Epithelial cell of esophagus (primary cell): ENCODE measurements at places on chromosomes 16 and 17.

- no peak for DNase-seq
These were observed 8.7 kb downstream of the CORO7 start for GRCh38 chr16:4407543-4408322.

DNA sequence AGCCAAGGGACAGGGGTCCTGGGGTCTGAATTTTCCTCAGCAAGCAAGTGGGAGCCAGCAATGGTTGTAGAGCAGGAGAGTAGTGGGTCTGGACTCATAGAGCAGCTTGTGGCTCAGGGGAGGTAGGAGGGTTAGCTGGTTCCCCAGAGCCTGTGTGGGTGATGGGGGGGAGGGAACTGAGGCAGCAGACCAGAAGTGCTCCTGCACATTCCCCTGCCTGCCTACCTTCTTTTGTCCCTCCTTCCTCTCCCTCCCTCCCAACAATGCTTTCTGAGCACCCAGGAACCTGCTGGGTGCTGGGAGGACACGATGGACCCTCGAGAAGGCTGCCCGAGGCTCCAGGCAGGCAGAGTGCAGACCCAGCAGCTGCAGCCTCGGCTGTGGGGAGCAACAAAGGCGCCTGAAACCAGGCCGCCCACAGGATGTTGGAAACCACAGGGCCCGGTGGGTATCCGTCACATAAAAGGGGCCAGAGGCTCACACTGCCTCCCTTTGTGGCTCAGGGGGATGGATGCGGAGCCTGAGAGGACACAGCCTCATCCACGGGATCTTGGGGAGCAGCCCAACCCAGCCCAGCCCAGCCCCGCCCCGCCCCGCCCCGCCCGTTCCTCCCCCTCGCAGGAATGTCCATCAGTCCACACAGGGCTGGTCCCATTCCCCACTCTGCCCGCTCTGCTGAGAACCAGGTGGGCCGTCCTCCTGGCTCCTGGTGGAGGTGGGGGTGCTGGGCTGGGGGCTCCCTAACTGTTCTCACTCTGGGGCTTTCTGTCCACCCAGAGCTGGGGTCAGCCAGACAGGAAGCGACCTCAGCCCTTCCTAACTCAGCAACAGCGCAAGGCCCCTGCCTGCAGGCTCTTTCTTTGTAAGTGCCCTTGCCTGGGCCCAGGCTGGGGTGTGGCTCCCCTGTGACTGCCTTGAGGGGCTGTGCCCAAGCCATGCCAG, 1.7 kb upstream of the NLRC3 start:
- DNase-seq, result no peak

- DNase-seq, result peak; percentile 2
These were observed 182.0 kb upstream of the IRX5 start for GRCh38 chr16:54748611-54749190.

- no peak for DNase-seq
These were observed 16.9 kb downstream of the TRIM25 start for GRCh38 chr17:56896968-56897359.

GRCh38 chr17:66533572-66533971, 231.2 kb downstream of the PRKCA start:
- no peak for DNase-seq

DNA sequence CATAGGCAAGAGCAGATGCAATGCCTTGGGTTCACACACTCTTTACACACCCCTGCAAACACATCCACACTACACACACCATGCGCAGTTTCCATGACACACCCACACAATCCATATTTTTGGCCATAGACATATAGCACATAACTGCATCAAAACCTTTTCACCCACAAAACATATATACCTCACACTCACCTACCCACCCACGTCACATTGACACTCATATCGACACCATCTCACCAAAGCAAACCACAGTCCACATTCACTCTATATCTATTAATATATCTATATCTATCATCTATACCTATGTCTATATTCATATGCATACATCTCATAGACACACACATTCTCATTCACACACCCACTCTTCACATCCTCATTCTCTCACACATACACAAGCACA, 246.9 kb downstream of the SHISA9 start:
- DNase-seq, result no peak

DNA sequence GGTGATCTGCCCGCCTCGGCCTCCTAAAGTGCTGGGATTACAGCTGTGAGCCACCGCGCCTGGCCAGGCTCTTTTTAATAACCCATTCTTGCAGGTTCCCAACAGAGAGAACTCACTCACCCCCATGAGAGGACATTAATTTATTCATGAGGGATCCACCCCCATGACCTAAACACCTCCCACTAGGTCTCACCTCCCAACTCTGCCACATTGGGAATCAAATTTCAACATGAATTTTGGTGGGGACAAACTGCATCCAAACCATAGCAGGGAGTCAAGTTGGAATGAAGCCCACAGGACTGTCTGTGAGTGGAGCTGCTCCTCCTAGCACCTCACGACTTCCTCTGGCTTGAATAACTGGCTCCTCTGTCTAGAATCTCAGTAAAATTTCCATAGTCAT, 85.5 kb downstream of the WWP2 start:
- DNase-seq, result no peak

DNA sequence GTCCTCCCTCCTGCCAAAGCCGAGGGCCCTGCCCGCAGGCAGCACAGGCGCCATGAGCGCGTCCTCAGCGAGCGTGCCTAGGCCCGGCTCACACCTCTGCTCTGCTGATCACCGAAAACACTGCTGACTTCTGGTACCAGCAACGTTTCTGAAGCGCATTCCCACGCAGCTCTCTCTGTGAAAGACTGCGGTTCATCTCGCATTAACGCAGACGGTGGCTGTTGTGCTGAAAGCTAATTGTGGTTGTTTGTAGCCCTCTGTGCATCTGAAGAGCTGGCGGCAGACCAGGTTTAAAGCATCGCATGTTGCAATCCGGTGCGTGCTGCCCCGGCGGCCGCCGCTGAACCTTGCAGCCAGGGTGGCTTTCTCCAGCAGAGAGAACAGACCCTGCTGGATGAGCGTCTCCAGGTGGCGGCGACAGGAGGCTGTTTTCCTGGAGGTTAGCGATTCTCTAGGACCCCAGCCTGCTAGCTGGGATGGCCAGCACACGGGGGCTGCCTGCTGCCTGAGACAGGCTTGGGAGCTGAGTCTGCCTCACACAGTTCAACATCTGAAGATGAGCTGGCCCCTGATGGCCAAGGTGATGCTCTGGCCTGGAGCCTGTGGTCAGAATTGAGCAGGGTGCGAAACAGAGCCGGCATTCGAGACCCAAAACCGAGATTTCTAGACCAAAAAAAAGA, 49.8 kb upstream of the CHMP6 start:
- no peak for DNase-seq

GRCh38 chr16:17368446-17368845, 102.3 kb downstream of the XYLT1 start:
- DNase-seq, result no peak

- no peak for DNase-seq
These were observed 145.5 kb downstream of the AXIN2 start for GRCh38 chr17:65415991-65416390.

DNA sequence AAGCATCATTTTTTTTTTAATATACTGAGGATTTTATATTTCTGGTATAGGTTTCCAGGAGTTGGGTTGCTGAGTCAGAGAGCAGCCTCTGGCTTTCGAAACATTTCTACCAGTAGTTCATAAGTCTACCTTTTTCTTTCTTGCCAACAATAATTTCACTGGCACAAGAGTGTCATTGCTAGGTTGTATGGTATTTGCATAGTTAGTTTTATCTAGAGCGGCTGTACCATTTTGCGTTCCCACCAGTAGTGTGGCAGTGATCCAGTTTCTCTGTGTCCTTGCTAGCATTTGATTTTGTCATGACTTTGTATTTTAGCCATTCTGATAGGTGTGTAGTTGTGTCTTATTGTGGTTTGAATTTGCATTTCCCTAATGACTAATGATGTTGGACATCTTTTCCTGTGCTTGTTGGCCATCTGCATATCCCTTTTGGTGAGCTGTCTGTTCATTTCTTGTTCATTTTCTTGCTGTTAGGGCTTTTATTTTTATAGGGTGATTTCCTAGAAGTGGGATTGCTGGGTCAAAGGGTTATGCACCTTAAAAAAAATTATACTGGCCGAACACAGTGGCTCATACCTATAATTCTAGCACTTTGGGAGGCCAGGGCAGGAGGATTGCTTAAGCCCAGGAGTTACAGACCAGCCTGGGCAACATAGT, 39.9 kb downstream of the SNX29 start:
- peak; percentile 30 for DNase-seq

- DNase-seq, result no peak
These were observed 2.7 kb downstream of the KRT36 start for GRCh38 chr17:41486809-41487530.

- peak; percentile 39 for DNase-seq
These were observed 468.8 kb upstream of the HSBP1 start for GRCh38 chr16:83338941-83339340.

DNA sequence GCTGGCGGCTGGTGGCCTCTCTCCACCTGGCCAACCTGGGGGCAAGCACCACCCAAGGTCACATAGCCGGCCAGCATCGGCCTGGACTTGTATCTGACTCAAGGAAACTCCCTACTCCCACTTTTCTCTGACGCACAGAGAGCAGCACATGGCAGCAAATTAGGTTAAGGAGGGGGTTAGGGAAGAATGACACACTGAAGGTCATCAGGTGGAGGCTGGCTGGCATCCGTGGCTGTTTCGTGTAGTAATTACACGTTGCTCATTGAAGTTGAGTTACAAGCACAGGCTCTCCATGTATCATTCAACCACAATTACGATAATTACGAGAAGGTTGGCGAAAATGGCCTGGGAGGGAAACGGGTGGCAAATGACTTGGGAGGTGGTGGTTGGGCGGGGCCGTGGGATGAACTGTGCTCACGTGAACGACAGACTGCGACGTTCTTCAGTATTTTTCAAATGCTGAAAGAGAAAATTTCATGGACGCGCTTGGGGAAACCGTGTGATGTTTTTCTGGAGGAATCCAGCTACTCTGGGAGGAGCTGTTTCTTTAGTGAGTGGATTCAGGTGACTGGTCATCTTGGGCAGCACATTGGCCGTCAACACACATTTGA, 4.0 kb upstream of the METRNL start:
- no peak for DNase-seq

- peak; percentile 36 for DNase-seq
These were observed 275.3 kb downstream of the PARN start for GRCh38 chr16:14354561-14355351.

DNA sequence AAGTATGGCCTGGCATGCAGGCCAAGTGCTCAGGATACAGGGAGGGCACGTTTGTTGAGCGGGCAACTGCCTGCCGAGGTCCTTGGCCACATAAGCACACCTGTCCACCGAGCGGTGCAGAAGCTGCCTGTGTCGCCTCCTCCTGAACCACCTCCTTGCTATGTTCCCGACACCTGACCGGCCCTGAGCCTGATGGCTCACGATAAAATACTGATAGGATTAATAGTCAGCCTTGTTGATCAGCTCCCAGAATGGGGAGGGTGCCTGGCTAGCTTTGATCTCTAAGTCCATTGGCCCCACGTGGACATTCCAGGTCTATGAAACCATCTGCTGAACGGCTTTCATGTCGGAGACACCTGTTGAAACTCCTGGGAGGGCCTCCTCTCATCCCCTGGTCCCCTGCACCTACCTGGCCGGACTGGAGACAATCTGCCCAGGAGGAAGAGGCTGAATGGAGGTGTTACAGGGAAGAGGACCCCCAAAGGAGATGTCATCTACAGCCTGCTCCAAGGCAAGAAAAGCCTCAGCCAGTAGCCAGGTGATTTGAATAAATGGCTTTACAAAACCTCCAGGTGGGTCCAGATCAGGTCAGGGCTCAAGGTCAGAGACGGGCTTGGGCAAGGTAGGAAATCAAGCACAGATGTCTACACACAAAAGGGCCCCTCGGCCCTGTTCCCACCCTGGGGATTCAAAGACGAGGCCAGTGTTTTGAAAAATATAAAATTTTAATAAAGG, 33.4 kb downstream of the AXIN2 start:
- DNase-seq, result no peak

- DNase-seq, result no peak
These were observed 41.7 kb downstream of the PIPOX start for GRCh38 chr17:29084541-29085146.

DNA sequence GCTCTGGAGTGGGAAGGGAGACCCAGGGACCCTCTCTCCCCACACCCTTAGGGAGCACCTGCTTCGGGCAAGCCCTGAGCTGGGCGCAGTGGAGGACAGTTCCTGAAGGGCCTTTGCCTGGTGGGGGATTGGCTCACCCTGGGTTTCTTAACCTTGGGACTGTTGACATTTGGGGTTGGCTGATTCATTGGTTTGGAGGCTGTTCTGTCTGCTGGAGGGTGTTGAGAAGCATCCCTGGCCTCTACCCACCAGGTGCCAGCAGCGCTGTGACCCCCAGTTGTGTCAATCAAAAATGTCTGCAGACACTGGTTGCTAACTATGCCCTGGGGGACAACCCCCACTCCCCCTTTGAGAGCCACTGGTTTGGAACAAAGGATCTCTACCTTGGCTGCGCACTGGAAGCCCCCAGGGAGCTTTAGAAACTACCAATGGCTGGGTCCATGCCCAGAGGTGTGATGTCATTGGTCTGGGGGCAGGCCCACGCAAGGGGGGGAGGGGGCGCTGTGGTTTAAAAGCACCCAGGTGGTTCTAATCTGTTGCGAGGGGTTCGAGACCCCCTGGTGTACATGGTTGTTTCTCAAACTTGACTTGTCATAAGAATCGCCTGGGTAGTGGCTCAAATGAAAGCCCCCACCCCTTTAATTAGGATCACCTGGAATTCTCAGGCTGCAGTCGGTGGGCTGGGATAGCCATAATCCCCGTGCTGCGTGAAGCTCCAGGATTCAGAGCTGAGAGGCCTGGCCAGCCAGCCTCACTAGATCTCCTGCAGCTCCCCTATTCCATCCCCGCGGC, 151.9 kb upstream of the GSE1 start:
- DNase-seq, result peak; percentile 26

DNA sequence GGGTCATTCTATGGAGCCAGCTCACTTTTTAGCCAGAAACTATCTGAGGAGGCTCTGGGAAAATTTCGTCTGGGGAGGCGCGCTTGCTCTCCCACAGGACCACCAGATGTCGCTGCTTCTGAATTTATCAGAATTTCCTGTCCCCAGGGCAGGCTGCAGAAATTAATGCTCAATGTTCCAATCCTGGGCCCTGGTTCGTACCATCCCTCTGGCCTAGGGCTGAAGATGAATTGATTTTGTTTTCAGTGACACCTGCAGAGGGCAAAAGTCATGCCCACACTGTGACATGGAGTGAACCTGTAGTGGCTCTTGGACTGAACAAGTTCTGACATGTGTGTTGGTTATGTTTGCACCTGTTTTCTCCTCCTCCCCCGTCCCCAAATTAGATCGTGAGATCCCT, 482.6 kb downstream of the NPIPA7 start:
- DNase-seq, result peak; percentile 1
